ENCODE measurements at places on chromosomes 4 and X. TPM values are rescaled to one million over a fixed set of nuclear protein-coding genes. Genes with fewer than 3 reads are reported as not detected.

DNA sequence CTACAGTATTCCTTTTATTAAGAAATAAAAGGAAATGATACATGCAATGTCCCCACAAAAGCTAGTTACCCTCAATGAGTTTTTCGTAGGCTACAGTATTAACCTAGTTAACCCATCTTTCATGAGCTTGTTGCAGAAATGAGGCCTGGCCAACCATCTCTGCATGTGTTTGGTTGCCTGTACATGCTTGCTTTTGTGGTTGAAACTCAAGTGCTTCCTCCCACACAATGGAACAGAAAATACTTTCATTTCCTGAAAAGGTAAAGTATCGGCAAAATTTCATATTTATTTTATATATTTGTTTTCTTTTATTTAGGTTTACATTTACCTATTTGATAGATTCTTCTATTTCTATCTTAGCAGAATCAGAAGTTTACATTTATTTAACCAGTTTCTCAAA, 214.6 kb upstream of the FAM241A start:
- DNase-seq: no peak

DNA sequence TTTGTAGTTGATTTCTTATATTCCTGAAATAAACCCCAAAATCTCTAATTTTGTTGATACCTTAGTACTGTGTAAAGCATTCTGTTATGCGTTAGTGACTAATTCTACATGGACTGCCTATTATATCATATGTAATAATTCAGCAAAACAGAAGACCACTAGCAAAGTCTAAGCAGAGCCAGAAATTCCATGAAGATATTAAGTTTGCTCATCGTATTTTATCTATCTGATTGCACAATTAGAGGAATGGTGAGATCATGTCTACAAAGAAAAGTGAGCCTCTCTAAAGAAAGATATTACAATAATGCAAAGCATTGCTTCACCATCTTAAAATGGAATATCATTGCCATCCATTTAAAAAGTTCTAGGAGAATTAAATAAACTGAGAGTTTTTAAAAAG, 374.6 kb upstream of the SLC7A11 start:
- no peak for DNase-seq

DNA sequence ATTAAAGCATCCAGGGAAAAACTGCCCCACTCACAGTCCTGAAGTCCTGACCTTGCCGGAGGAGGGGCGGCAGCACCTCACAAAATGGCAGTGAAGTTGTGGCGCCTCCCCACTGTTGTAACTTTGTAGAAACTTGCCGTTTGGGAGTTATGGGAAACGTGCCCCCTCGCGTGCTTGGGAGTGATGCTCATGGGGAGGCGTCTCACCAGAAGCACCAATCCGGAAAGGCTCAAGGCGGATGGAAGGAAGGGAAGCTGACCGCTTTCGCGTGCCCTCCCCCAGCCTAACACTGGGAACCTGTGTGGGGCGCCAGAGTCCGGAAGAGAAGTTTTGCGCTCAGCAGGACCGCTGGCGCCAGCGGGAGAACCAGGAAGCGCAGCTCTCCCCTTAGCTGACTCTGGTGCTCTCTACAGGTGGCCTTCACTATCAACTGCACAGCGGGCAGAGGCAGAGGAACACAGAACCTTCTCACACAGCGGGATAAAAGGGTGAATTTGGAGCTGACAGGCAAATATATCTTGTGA, at the start of the genes CT45A10 and SAGE1:
TSS of gene CT45A10 (minus strand) at position 151 of the 524 bp plus-strand sequence. CDS start 8,100 bp downstream, outside the sequence.
TSS of gene SAGE1 (plus strand) at position 423 of the 524 bp plus-strand sequence. CDS start 2,527 bp downstream, outside the sequence.
- no peak for DNase-seq

DNA sequence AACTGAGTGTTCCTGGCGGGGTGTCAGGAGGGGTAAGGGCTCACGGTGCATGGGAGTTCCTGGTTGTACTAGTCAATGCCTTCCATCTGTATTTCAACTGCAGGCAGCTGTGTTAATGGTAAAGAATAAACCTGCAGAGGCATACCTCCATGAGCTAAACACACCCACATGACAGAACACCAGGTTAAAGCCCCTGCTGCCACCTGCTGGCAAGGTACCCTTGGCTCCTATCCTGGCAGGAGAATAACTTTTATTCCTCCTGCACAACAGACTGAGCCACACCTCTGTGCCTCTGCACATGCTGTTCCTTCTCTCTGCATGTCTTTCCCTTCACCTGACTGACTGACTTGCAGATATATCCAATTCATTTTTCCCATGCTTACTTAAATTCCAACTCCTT, 11.1 kb downstream of the ITIH6 start:
- no peak for DNase-seq

GRCh38 chr4:61397174-61397573, 197.0 kb downstream of the ADGRL3 start:
- no peak for DNase-seq

GRCh38 chrX:142503967-142504643, 299.0 kb upstream of the MAGEC2 start:
- no peak for DNase-seq

GRCh38 chrX:21715825-21716224, 42.1 kb downstream of the SMPX start:
- DNase-seq: no peak

DNA sequence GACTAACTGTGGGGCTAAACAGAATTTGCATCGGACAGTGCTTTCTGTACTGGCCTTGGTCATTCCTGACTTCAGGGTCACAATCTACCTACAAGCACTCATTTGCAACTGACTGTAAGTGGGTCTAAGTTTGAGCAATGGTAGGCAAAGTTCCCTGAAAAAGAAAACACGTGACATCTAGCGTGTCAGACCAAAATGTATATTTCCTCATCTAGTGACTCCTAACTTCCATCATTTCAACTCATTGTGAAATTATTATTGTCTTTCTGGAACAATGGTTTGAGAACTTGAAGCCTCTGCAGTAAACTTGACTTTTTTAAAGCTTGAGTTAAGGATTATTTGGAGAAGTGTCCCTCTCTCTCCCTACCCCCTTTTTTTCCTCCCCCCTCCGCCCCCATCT, 113.6 kb downstream of the MID1 start:
- no peak for DNase-seq

- no peak for DNase-seq
Measured at GRCh38 chr4:91085961-91086360, 958.8 kb downstream of the CCSER1 start.

DNA sequence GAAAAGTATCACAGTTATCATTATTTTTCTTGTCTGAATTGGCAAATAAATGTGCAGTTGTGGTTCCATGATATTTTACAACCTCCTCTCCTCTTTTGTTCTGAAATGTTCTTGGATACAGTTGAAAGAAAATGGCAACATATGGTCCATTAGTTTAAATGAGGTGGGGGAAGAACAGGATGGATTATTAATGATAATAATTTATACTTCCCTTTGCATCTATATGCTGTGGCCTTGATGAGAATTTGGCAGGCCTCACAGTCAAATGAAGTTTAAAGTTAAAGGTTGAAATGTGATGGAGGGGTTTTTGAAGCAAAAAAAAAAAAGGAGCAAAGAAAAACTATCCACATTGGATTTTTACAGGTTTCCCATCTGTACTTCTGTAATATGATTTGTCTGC, 946.3 kb upstream of the INTU start:
- DNase-seq: no peak

GRCh38 chr4:52911684-52912294, 49.7 kb downstream of the RASL11B start:
- peak; percentile 12 for DNase-seq

DNA sequence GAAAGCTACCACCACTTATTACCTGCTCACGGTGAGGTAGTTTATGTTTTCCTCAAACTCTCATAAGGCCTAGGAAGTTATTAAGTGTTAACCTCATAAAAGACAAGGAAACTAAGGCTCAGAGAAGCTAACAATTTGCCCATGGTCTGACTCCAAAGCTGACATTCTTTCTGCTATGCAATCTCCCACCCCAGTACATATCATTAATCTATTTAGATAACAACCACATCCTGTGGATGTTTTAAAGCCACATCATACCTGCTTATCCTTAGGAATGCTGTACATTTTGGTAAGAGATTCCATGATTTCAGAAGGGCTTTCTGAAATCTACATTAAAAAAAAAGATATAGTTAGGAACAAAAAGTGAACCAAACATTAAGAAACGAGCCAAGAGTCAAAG, 55.4 kb downstream of the HUWE1 start:
- DNase-seq: no peak

DNA sequence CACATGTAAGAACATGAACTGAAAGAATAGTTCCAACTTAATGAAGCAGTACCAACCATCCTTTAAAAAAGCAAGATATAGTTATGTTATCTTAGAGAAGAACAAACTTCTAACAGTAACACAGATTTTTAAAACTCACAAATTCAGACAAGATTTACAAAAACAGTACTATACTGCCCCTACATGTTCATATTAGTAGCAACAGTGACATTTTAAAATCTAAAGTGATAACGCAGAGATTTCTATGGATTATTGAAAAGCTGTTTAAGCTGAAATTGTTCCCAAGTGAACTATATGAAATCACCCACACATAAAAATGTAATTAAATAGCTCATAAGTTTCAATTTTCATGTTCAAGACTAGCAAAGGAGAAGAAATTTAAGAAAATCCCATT, 166.0 kb downstream of the FBXW7 start:
- no peak for DNase-seq

GRCh38 chrX:16240231-16240905, 73.1 kb downstream of the MAGEB17 start:
- no peak for DNase-seq

GRCh38 chr4:98383431-98384106, 122.4 kb downstream of the RAP1GDS1 start:
- no peak for DNase-seq

DNA sequence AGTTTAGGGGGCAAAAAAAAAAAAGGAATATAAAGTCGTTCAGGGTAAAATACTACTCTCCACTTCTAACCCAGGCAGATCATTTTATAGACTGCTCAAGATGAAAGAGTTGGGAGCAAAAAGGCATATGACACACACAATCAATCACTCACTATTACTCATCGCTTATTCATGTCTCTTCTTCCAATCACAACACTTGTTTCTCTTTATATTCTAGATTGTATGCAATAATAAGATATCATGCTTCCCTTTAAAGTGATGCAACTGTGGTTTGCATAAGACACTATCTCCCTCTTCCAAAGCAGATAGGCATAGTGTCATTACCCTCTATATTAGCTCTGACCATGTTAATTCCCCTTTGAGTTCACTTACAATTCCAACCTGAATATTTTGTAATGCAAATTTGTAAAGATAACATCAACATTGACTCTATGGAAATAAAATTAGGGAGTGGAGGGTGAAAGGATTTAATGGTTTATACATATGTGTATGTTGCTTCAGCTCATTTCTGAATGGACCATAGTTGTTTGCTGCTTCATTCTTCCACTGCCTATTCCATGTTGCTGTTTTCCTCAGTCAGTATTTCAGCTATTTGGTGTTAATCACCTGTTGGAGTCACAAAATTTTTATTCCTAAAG, 154.9 kb upstream of the EPHA5 start:
- DNase-seq: no peak

- no peak for DNase-seq
Measured at GRCh38 chrX:110123331-110123782, 120.4 kb downstream of the TMEM164 start.

GRCh38 chrX:19836337-19836736, 51.1 kb downstream of the SH3KBP1 start:
- DNase-seq: no peak

Gene FGF13
- 136 TPM for total RNA-seq

Gene ANOS1
- total RNA-seq: 22.0 TPM
